Dorsolateral prefrontal cortex (tissue), 122 donors: ENCODE measurements at places on chromosomes 1 and 21.

- no peak for DNase-seq
Observed at GRCh38 chr1:24302209-24302611, 16.9 kb upstream of the GRHL3 start.

GRCh38 chr1:71157151-71157550, 76.3 kb upstream of the ZRANB2 start:
- no peak for DNase-seq

DNA sequence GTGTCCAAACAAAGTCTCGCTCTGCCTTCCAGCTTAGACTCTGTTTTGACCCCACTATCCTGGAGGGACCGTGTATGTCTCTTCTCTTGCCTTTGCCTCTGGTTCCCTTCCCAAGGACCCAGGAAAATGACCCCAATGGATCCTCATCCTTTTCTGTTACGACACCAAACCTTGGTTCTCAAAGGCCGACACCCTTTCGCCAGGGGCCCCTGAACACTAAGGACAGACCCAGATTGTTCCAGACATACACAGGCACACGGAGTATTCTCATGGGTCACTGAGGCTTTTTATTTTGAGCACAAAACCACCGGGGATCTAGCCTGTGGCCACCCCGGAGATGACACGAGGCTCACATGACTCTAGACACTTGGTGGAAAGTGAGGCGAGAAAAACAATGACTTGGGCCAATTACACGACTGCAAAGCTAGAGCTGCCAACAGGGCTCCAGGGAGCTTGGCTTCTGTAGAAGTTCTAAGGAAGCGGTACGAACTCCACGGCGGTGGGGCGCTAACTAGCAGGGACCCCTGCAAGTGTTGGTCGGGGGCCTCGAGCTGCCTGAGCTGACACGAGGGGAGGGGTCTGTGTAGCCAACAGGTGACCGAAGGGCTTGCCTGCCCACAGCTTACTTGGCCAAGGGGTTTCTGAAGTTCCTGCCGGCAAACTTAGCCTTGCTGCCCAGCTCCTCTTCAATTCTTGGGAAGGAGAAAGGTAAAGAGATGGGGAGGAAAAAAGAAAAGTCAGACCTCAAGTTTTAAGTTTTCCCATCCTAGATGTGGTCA, 17.6 kb downstream of the ENO1 start:
- DNase-seq = no peak

DNA sequence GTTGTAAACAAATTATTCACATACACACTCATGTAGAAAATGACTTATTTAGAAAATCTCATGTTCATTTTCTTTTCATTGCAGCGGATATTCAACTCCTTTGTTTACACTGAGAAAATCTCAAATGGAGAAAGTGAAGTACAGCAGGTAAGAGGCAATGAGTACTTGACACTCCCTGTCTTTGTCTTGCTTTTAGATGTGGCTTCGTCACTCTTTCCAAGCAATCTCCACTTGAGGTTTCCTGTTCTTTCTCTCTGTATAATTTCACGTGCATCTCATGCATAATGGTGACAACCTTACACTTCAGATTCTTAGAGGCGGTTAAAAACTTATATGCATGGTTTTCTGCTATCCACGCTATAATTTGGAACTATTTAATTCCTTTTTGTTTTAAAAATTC, 80.6 kb downstream of the CACHD1 start:
- DNase-seq = no peak

DNA sequence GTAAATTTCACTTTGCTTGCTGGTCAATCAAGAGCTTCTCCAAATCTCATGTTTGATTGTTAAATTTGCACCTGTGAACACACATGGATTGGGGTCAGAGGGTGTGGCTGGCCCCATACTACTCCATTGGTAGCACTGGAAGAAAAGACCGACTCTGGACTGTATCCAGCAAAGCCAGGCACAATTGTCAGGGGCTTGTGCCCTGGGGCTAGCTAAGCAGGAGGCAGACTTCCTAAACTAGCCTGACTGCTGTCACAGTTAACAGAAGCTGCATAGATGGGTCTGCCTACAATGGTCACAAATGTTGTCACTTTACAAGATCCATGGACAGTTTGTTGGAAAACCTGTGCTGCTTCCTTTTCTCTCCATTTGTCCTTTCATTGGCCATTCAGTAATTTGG, 421.0 kb downstream of the DSCAM start:
- no peak for DNase-seq
